Stimulated activated CD4-positive, alpha-beta T cell treated with anti-CD3 and anti-CD28 coated beads, Interleukin-12 subunit alpha, Interleukin-12 subunit beta, amount 100 ng/mL, for 48 hours (primary cell): ENCODE measurements at places on chromosomes 1 and 21.

DNA sequence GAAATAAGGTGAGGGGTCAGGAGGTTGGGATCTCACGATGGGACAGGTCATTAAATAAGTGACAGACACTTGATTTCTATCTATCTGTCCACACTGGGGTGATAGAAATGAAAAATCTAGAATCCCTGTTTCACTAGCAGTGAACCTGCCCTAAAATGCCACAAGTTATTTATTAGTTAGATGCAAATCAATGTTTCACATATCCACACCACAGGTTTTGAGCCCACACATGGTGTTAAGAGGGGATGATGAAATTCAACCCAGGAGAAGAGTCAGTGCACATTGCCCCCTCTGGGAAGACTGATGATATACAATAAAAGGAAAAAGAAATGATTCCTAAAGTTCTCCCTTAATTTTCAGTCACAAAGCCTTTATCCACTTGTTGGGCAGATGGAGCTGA, 10.1 kb upstream of the NTPCR start:
- no peak for DNase-seq

GRCh38 chr1:22892789-22893188, 79.9 kb downstream of the LACTBL1 start:
- no peak for DNase-seq

DNA sequence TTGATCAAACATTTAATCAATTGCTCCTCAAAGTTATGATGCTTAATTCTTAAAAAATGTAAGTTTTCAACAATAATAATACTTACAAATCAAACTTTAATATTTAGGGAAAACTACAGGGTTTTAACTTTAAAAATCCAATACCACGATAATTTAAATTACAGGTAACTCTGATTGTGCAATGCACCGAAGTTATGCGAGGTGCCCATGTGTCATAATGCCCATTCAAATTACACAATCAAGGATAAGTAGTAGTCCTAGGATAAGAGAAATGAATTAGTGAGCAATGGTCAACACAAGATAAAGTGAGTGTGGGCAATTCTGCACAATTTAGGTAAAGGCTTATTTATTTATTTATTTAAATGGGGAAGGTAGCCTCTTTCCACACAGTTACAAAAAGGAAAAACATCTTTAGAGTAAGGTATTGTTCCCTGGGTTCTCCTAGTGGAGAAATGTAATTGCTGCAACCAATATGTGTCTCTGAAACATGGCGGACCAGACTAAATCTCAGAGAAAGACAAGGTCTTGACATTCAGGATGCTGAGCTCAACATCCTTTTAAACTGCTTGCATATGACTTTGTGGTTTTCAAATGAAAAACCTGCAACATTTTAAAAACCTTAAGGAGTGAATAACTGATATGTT, 164.2 kb downstream of the TTLL7 start:
- DNase-seq, result no peak

DNA sequence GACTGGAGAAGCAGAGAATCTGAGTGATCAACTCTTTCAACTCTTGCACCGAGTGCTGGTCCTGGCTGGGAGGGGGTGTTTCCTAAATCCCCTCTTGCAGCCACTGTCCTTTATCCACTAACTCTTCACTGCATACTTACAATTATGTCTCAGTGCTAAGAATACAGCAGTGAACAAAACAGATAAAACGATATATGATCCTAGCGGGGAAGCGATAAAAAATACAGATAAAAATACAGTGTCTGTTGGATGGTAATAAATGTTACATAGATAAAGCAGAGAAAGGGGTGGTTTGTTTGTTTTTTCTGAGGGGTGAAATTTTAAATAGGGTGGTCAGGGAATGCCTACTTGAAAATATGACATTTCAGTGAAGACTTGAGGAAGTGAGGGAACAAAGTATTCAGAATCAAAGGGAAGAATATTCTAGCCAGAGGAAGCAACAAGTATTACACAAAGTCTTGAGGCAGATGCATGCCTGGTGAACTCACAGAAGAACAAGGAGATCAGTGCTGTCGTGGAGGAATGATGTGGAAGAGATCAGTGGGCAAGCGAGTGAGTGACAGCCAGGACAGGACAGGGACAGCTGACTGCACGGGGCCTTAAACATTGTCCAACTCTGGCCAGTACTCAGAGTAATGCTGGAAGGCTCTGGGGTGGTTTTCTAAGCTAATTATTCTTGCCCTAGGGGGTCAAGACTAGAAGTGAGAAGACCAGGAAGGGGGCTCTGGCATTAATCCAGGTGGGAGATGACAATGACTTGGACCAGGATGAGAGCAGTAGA, 110.0 kb downstream of the APP start:
- DNase-seq, result no peak

GRCh38 chr1:21546122-21546825, 37.1 kb downstream of the ALPL start:
- DNase-seq, result no peak

- no peak for DNase-seq
Observed at GRCh38 chr1:228407106-228408040, 738 bp upstream of the TRIM11 start.

- DNase-seq, result no peak
Observed at GRCh38 chr1:47444297-47444561, 6.4 kb downstream of the FOXD2 start.

DNA sequence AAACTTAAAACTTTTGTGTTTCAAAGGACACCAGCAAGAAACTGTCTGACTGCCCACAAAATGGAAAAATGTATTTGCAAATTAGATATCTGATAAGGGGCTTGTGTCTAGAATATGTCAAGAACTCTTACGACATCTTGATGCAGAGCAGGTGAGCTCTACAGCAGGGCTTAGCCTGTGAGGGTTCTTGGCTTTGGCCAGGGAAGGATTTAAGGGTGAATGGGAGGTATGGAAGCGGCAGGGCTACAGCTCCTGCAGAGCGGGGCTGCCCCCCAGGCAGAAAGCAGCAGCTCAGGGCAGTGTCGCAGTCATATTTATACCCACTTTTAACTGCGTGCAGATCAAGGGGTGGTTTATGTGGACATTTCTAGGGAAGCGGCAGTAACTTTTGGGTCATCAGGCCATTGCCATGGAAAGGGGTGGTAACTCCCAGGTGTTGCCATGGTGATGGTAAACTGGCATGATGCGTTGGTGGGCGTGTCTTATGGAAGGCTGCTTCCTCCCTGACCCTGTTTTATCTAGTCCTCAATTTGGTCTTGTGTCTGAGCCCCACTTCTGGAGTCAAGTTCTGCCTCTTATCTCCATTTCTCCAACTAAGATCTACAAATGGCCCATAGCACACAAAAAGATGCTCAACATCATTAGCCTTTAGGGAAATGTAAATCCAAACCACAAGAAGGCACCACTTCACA, 23.2 kb downstream of the MORN1 start:
- DNase-seq, result no peak

DNA sequence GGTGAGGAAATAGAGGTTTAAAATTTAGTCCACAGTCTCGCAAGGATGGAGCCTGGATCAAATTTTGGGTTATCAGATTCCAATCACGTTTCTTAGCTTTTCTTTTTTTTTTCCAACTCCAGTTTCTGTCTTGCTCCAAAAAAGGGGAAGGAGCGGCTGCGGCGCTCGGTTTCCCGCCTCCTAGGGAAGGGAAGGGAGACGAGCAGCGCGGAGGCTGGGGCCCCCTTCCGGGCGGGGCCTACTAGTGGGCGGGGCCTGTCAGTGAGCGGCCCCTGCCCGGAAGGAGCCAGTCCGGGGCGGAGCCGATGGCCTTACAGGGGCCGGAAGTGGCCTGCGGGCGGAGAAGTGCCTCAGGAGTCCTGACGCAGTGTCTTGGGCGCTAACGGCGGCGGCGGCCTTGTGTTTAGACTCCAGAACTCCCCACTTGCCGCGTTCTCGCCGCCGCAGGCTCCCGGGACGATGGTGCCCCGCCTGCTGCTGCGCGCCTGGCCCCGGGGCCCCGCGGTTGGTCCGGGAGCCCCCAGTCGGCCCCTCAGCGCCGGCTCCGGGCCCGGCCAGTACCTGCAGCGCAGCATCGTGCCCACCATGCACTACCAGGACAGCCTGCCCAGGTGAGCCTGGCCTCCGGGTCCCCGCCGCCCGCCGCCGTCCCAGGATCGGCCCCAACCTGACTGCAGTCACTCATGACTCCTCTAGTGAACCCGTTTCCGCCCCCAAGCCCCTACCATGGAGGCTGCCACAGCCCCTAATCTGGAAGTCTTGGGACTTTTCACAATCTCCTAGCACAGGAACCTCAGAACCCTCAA, at the start of gene CPT2:
Gene CPT2 (plus strand): TSS at position 340 of the 806 bp plus-strand sequence. CDS start 120 bp downstream, at position 460.
- peak; percentile 90 for DNase-seq

DNA sequence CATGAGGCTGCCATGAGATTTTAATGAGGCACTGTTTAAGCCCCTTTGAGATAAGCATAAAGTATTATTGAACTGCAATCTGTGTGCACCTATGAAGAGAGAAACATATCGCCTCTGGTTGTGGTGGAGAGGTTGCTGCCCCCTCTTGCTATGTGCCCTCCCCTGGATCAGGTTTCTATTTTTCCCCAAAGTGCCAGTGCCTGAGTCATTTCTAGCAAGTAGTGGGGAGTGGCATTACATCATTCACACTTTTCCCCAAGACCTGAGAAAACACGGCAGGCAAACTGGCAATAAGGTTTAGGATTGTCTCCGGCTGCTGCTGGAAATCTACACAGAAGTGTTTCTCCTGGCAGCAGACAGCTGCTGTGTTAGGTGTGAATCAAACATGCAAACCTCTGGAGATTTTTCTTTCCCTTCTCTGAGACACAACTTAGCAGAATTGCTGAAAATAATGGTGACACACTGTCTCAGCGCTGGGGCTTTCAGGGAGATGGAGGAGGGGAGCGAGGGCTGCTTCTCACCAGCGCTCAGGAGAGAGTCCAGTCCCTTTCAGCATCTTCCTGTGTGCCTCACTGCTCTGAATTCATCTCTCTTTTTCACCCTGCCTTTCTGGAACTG, 13.7 kb upstream of the RGS16 start:
- no peak for DNase-seq

- DNase-seq, result no peak
Observed at GRCh38 chr1:179146911-179147310, 65.0 kb downstream of the TOR3A start.

DNA sequence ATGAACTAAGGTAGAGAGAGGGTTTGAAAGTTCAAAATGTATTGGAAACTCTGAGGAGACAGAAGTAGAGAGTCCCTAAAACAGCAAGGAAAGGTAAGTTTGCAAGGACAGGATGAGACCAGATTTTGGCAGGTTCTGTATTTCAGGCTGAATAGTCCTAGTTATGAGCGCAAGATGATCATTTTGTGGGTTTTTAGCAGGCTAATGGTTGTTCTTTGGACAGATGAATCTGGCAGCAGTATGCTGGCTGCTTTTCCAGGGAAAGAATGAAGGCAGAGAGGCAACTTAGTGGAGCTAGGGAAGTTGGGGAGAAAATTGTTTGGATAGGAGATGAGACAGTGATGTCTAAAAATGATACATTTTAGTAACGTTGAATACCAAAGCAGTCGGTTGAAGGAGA, 243.5 kb upstream of the NRIP1 start:
- DNase-seq, result no peak

DNA sequence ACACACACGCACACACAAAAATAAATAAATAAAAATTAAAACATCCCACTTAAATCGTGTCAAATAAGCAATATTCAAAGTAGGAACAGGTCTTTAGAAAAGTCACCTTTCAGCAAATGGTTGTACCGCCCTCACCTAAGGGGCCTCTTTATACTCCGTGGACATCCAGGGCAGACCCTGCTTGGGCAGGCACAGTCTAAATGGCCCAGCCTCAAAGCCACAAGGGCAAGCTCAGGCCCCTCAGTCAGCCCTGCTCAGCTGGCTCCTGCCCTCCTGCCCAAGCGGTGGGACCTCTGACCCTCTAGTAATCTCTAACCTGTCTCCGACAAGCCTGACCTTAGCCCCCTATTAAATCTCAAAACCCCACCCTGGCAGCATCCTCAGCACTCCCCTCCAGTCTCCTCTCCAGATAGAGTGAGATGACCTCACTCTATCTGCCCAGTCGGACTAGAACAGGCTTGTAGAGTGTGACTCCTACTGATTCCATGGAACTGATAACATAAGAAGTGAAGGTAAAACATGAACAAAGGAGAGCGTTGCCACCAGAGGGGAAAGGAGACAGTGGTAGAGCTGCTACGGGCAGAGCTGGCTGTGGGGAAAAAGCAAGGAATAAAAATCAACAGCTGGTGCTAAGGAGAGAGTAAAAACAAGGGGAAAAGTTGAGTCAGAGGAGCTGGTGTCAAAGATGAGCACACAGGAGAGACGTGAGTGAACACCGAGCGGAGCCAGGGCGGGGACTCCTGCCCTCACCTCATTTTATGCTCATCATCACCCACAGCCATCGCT, 36.0 kb downstream of the SIPA1L2 start:
- no peak for DNase-seq

DNA sequence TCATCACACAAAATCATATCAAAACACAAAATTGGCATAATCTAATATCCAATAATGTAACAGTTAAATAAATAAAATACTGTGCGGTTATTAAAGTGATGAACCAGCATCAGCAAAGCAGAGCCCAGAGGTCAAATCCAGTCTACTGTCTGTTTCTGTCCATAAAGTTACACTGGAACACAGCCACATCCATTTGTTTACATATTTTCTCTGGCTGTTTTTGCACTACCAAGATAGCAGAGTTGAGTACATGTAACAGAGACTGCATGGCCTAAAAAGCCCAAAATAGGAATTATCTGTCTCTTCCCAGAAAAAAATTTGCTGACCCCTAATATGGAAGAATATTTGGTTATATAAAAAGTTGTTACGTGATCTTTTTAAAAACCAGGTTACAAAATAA, 242.2 kb upstream of the DMRTA2 start:
- no peak for DNase-seq
